ENCODE measurements at places on chromosomes 11 and 22.

DNA sequence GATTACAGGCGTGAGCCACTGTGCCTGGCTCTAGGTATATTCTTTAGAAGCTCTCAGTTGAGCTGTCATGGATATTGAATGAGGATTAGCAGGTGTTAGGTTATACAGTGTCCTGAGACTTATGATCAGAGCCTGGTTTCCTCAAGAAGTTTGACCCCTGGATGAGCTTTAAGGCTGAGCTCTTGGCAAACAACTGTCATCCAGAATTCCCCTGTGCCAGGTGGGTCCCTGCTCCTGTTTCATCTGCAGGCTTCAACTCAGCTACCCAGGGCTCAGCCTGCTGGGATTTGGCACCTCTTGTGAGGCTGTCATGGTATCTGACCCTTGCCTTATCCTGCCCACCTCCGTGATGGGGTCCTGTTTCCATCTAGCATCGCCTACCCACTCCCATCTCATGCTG is 24.3 kb downstream of the SERPINH1 start:
- no peak for DNase-seq

GRCh38 chr22:39212721-39213376 is 31.9 kb downstream of the PDGFB start:
- no peak for DNase-seq

GRCh38 chr11:61802605-61803004 is 9.9 kb downstream of the FEN1 start:
- no peak for DNase-seq

GRCh38 chr11:2258501-2259465 is 11.6 kb downstream of the ASCL2 start:
- no peak for DNase-seq

GRCh38 chr11:121515335-121515671 is 62.5 kb upstream of the SORL1-AS1 start:
- no peak for DNase-seq

- no peak for DNase-seq
Measured at GRCh38 chr11:95996621-95997235, 72.8 kb upstream of the MTMR2 start.

GRCh38 chr11:45075519-45075918 is 70.9 kb upstream of the PRDM11 start:
- no peak for DNase-seq
